NCI-H524 (cell line): ENCODE measurements at places on chromosomes 1 and 21.

DNA sequence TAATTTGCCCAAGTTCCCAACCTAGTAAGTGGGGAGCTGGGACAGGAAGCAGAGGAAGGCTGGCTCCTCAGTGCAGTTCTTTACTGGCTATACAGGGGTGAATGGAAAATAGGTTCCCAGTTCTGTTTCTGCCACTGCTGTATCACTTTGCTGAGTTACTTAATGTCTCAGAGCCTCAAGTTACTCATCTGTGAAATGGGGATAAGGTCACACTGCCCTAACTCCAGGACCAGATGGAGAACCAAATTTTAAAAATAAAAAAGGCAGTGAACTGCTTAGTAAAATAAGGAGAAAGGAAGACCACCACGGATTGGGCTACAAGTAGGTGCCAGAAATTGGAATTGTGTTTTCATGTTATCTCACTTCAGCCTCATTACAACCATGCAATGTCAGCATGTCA, 147.8 kb downstream of the OMA1 start:
- DNase-seq: no peak

DNA sequence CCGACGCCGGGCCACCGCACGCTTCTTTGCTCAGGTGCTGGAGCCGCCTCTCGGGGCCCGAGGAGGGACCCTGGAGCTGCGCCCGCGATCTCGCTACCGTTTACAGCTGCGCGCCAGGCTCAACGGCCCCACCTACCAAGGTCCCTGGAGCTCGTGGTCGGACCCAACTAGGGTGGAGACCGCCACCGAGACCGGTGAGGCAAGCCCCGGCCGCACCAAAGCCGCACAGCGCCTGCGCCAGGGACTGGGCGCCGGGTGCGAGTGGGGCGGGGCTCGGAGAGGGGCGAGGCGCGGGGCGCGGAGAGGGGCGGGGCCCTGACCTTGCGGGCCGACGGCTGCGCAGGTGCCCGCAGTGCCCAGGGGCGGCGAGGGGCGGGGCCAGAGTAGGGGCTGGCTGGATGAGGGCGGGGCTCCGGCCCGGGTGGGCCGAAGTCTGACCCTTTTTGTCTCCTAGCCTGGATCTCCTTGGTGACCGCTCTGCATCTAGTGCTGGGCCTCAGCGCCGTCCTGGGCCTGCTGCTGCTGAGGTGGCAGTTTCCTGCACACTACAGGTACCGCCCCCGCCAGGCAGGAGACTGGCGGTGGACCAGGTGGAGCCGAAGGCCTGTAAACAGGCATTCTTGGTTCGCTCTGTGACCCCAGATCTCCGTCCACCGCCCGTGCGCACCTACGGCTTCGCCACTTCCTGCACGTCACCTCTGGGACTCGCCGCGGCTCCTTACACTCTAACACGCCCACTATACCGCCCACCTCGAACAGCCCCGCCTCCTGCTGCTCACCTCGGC, 9.8 kb upstream of the CDC20 start:
- peak; percentile 78 for DNase-seq

DNA sequence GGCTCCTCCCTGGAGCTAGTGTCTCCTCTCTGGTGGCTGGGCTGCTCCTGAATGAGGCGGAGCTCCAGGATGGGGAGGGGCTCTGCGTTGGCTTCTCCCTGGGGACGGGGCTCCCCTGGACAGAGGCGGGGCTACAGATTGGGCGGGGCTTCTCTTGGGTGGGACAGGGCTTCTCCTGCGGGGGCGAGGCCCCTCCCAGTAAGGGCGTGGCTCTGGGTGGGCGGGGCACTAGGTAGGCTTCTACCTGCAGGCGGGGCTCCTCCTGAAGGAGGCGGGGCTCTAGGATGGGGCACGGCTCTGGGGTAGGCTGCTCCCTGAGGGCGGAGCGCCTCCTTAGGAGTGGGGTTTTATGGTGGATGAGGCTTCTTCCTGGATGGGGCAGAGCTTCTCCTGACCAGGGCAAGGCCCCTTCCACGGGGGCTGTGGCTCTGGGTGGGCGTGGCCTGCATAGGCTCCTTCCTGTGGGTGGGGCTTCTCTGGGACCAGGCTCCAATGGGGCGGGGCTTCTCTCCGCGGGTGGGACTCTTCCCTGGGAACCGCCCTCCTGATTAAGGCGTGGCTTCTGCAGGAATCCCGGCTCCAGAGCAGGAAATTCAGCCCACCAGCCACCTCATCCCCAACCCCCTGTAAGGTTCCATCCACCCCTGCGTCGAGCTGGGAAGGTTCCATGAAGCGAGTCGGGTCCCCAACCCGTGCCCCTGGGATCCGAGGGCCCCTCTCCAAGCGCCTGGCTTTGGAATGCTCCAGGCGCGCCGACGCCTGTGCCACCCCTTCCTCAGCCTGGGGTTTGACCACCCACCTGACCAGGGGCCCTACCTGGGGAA, 22.7 kb upstream of the ARF1 start:
- no peak for DNase-seq

- no peak for DNase-seq
Measured at GRCh38 chr1:41351262-41352151, 9.7 kb upstream of the FOXO6 start.

GRCh38 chr1:24619376-24619775, 23.7 kb upstream of the SRRM1 start:
- no peak for DNase-seq

- DNase-seq: no peak
Measured at GRCh38 chr1:202806845-202807450, 1.3 kb downstream of the KDM5B start.

- no peak for DNase-seq
Measured at GRCh38 chr1:4317207-4317606, 337.2 kb upstream of the AJAP1 start.

DNA sequence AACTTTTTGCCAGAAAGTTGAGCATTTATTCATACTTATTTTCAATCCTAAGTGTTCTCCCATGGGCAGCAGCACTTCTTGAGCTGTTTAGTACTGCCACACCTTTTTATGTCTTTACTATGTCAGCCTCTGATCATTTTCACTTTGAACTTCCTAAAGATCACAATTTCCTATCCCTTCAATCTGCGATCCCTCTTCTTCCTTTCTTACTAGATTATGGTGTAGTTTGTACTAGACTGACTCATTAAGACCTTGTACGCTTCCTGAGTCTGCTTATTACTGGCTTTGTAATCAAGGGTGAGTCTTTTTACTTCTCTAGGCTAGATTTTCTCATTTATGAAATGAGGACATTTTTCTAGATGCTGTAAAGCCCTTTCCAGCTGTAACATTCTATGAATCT, 55.1 kb downstream of the LRIG2 start:
- no peak for DNase-seq

GRCh38 chr1:162029157-162029556, 5.5 kb upstream of the OLFML2B start:
- DNase-seq: no peak

DNA sequence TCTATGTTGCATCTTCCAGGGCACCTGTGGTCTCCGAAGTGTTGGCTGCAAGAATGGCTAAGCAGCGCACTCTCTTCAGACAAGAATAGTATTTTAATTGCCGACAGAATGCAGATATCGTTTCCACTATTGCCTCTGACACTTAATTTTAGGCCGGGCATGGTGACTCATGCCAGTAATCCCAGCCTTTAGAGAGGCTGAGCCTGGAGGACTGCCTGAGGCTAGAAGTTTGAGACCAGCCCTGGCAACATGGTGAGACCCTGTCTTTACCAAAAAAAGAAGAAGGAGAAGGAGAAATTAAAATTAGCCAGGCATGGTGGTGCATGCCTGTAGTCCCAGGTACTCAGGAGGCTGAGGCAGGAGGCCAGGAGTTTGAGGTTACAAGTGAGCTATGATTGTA, 306.9 kb downstream of the KIF26B start:
- DNase-seq: no peak
